Inflammatory macrophage (primary cell): ENCODE measurements at places on chromosomes 1 and 21.
A peak's percentile ranks its signal among the peaks of the same experiment; 100 is the strongest.

GRCh38 chr1:54273092-54273794 lies 73.3 kb downstream of the MRPL37 start:
- DNase-seq, result no peak

DNA sequence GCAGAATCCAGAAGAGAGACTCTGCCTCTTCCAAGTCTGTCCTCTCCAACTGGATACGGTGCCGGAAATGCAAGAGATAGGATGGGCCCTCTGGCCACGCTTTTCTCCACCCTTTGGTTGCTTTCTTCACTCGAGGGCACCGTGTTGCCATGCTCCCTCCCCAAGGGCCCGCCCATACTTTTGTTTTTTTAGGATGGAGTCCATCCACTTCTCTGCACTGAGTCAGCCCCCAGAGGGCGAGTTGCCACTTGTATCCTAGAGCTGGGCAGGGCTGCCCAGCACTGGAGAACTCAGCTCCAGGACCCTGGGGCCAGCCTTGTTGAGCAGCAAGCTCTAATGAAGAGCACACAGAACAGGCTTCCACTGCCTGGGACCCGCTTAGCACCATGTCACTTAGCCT lies 25.5 kb downstream of the IFNGR2 start:
- no peak for DNase-seq

DNA sequence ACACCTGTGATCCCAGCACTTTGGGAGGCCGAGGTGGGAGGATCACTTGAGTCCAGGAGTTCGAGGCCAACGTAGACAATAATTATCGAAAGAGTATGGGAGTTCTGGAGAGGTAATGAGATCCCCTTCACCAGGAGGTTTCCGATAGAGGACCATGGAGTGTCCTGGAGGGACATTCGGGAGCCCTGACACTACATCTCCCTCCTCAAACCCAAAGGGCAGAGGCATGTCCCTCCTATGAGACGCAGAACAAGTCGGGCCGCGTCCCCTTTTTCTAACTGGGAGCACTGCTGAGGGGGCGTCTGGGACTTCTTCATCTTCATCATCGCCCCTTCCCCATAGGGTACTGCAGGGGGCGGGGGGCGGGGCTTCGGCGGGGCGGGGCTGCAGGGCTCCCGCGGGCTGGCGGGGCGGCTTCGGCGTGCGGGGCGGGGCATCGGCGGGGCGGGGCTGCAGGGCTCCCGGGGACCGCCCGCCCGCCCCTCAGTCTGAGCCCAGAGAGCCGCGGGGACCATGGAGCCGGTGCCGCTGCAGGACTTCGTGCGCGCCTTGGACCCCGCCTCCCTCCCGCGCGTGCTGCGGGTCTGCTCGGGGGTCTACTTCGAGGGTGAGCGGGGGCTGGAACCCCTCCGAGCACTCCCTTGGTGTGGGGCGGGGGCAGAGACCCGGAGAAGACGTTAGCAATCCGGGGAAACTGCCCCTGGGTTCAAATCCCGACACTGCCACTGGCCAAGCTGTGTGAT lies at the start of gene THEMIS2:
Gene THEMIS2, plus strand, starts transcription at position 486 of the 743 bp plus-strand sequence. Its CDS starts 28 bp downstream, at position 514.
- DNase-seq, result peak; percentile 71

- DNase-seq, result peak; percentile 80
Observed at GRCh38 chr1:218463194-218464156, 118.3 kb downstream of the TGFB2 start.

DNA sequence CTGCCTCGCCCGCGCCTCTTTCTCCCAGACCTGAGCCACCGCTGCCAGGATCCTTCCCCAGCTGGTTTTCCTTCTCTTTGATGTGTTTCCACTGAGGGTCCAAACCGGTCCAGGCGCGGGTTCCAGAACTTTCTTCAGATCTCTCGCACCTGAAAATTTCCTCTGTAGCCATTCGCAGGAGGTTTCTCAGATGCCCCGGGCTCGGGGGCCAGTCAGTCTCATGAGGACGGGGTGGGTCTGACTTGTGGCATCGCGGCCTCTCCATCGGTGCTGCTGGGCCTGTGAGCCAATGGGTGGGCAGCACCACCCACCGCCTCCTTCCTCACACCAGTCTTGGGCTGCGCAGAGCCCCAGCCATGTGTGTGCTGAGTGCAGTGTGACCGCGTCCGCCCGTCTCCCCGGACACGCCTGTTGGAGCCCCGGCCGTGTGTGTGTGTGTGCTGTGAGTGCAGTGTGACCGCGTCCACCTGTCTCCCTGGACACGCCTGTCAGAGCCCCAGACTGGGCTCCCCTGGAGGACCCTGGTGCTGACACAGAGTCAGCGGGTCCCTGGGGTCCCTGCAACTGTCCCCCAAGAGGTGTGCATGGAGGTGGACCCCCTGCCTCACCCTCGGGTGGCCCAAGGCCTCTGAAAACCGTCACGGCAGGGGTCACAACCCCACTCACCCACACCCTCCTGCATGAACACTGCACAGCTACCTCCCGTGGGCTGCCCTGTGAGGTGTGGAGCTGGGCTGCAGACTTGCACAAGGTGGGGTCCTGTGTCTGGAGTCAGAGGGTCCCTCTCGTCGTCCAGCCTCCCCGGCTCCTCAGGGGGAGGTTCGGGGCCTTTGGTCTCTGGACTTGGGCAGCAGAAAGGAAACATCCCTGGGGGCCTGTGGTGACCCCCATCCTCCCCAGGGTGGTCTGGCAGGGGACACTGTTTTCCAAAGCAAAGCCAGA lies 20.2 kb downstream of the COL18A1 start:
- no peak for DNase-seq

DNA sequence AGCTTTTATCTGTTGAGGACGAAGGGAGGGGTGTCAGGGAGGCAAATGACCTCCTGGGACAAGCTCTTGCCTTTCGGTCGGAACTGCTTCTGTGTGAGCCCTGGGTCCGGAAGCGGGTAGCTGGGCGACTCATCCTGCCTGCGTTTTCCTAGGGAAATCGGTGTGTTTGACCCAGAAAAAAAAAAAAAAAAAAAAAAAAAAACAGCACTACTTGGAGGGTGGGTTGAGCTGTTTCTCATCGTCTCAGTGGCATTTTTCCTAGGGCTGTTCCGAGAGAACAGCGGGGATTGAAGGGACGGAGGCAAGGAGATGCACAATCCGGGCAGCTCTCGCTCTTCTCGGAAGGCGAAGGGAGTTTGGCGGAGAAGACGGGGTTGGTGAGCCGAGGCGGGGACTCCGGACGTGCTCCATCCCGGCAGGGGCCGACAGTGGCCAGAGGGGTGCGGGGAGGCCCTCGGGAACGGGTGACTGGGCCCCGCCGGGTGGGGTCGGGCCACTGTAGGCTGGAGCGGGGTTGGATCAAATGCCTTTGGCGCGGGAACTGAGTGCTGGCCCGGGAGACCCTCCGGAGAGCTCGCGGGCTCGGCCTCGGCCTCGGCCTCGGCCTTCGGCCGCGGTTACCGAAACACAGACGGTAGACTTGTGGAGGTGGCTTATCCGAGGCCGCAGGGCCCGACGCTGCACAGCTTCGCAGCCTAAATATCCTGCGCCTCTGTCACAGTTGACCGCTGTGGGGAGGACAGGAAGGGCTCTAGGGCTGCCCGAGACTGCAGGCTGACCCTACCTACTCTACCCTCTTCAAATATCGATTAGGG lies 2.4 kb upstream of the BARHL2 start:
- DNase-seq, result no peak

- peak; percentile 51 for DNase-seq
Observed at GRCh38 chr1:202143768-202144401, 652 bp downstream of the ARL8A start.

DNA sequence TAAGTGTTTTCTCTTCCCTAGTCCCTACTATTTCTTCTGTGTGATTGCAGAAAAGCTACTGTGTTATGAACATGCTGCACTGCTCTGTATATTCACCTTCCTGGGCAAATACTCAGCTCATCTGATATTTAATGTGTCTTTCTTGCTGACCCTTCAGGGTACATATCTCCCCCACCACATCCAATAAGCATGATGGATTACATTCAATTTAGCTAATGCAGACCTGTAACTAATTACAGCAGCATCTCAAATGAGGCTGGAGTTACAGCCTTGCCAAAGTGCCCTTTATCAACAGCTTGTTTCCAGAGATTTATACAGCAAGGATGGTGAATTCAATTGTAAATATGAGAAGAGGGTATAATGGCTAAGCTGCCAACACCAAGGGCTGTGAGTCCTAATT lies 144.0 kb downstream of the KCNH1 start:
- DNase-seq, result no peak

GRCh38 chr1:226473325-226473724 lies 65.4 kb upstream of the PARP1 start:
- DNase-seq, result no peak

GRCh38 chr1:248815407-248816034 lies 10.2 kb downstream of the SH3BP5L start:
- DNase-seq, result no peak

DNA sequence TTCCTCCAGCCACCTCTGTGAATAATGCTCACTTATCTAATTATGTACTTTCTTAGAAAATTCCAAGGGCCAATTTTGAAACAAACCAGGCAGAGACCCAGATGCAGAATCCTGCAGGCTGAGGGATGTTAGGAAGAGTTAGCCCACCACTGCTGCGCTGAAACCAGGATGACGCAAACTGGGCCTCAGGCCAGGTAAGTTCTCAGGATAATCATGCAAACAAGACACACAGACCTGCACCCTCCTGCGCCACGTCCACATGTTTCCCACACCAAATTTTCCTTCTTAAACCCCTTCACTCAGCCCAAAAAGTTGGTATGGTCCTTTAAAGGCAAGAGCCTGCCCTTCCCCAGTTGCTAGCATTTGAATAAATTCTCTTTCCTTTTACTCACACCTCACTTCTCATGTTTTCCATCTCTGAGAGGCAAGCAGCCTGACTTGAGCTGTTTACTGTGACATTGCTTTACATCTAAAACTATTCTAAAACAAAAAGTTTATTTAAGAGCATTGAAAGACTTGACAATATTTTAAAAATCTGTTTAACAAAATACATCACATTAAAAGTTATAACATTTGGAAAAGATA lies 887.1 kb downstream of the LRRIQ3 start:
- no peak for DNase-seq

GRCh38 chr1:23356471-23357137 lies 12.5 kb upstream of the HNRNPR start:
- DNase-seq, result no peak

DNA sequence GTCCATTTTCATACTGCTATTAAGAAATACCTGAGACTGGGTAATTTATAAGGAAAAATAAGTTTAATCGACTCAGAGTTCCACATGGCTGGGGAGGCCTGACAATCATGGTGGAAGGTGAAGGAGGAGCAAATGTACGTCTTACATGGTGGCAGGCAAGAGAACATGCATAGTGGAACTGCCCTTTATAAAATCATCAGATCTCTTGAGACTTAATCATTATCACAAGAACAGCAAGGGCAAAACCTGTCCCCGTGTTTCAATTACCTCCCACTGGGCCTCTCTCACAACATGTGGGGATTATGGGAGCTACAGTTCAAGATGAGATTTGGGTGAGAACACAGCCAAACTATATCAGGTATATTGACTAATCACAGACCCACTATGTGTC lies 370.2 kb upstream of the USP24 start:
- no peak for DNase-seq

- peak; percentile 97 for DNase-seq
Observed at GRCh38 chr21:15221799-15222386, 157.1 kb upstream of the NRIP1 start.

DNA sequence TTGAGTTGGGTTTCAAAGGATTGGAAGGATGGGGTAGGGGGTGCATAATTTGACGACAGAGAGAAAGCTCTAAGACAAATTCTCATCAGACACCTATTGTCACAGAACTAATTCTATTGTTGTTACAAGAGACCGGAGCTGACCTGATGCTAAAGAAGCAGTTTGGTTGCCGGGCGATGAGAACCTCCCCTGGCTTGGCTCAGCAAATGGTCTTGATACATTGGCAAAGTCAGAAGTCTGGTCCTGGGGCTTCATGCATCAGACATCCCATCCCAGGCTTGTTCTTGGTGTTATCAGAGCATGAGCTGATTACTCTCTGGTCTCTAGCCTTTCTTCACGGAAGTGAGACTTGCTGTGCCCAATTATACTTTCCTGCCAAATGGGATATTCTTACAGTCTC lies 15.4 kb downstream of the TRIM67 start:
- no peak for DNase-seq

DNA sequence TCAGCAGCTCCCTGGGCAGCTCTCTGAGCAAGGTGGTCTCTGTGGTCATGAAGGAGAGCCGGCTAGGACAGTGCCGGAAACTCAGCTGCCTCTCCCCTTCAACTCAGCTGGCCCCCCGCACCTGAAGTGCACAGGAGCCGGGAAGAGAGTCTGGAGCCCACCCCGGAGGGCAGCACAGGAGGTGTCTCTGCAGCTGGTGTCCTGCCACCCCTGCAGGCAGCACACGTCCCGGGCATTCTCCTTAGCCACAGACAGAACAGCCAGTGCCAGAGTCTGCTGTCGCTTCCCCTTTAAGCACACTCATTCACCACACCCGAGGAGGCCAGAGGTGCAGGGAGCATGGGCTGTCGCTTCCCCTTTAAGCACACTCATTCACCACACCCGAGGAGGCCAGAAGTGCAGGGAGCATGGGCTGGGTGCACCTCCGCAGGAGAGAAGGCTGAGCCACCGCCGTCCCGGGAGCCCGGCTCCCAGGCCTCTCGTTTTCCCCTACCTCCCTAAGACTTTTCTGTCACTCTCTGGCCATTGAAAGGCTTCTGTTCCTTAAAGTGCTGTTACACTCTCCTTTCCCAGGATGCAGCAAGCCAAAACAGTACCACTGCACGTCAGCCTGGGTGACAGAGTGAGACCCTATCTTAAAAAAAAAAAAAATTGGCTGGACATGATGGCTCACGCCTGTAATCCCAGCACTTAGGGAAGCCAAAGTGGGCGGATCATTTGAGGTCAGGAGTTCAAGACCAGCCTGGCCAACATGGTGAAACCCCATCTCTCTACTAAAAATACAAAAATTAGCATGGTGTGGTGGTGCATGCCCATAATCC lies 16.9 kb upstream of the SAMD11 start:
- DNase-seq, result peak; percentile 92

GRCh38 chr21:15379776-15380175 lies 315.0 kb upstream of the NRIP1 start:
- no peak for DNase-seq
